Common myeloid progenitor, CD34-positive (primary cell): ENCODE measurements at places on chromosomes 16 and 17.

DNA sequence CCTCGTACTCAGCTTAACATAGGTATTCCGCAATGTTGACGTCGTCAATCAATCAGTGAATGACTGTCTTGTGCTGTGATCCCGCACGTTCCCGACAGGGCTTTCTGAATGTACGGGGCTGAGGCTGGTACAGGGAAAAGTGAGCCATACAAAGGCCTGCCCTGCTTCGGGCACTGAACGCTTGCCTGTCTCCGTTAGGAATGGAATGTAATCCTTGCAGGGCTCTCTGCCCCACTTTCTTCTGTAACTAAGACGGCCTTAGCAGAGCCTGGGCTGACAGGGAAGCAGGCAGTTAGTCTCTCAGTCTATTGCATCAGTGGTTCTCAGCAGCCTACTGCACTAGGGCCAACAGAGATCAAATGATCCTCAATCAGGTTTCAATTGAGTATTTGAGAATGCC, 16.2 kb upstream of the MYH3 start:
- H3K4me1 ChIP-seq: no peaks in the 10 kb centered on the region
- DNase-seq: no peak
- H3K27ac ChIP-seq: no peak overlapping the region

- no peaks in the 10 kb centered on the region for H3K27me3 ChIP-seq
- H3K4me1 ChIP-seq: no peaks in the 10 kb centered on the region
- no peak overlapping the region for H3K4me3 ChIP-seq
- DNase-seq: no peak
- H3K36me3 ChIP-seq: no peaks in the 10 kb centered on the region
Measured at GRCh38 chr17:72299592-72299991, 178.8 kb downstream of the SOX9 start.

DNA sequence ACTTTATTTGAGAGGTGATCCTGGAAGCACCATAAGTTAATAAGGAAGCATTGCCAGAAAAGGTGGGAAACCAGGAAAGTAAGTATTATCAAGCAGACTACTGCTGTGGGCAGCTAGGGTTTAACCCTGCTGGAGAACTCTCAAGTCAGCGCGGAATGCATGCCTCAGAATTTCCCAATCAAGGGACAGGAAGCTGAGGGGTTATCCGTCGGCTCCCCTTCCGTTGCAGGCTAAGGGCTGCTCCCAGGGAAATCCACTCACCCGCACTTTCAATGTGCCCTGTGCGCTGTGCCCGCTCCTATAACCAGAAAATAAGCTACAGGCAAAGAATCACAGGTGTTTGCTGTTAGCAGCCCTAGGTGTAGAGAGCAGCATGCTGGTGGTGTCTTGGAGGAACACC, 138.5 kb upstream of the CACNG3 start:
- no peak overlapping the region for H3K27ac ChIP-seq
- no peak for DNase-seq
- peaks cover 11% of the 10 kb centered on the region for H3K36me3 ChIP-seq
- H3K4me3 ChIP-seq: no peak overlapping the region
- H3K4me1 ChIP-seq: no peaks in the 10 kb centered on the region
- H3K27me3 ChIP-seq: no peaks in the 10 kb centered on the region

DNA sequence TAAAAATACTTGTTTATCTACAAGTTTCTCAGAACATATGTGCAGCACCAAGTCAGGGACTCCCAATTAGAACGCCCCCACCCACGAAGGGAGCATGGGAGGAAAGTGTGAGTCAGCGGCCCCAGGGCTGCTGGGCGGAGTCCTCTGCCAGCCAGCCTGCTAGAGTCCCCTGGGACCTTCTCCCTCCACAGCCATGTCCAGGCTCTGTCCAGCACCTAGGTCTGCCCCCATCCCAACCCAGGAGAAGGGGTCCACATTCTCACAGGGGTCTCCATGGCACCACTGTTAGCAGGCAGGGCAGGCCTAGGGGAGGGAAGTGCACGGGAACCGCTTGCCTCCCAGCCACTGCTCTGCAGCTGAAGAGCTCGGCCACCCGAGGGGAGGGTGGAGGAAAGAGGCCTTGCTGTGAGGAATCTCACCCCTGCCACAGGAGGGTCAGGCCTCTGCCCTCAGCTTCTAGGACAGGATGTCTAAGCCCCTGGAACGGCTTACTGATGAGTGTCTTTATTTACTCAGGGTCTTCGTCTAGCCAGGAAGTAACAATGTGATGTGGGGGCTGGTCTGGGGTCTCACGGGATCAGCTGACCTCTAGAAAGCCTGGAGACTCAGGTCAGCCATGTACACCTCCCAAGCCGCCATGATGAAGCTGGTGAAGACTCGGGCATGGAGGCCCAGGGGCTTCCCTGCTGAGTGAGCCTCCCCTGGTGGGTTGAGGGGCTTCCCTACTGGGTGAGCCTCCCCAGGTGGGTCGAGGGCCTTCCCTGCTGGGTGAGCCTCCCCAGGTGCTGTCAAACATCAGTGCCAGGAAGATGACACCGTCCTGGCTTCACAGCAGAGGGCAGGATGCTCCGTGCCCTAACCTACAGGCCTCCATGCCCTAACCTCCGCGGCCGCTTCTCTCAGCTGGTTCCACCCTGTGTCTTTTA, 190.3 kb downstream of the RBFOX3 start:
- H3K27ac ChIP-seq: no peak overlapping the region
- peaks cover 5% of the 10 kb centered on the region for H3K4me1 ChIP-seq
- H3K4me3 ChIP-seq: no peak overlapping the region
- no peak for DNase-seq
- no peaks in the 10 kb centered on the region for H3K36me3 ChIP-seq
- no peaks in the 10 kb centered on the region for H3K27me3 ChIP-seq

DNA sequence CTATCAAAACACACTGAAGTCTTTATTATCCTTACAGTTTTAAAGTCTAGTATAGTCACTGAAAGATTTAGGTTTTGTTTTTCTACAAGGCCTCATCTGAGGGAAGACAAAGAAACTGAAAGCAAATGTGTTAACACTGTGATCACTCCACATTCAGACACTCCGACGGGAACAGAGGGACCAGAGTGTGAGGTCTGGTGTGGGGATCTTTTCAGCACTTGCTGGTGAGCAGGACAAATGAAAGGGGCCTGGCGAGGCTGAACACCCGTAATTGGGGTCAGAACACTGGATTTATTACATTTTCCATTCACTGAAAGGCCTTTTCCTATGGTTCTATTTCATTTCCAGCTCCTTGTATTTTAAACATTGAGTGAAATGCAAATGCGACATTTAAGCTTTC, 910.5 kb downstream of the CDH11 start:
- H3K4me1 ChIP-seq: no peaks in the 10 kb centered on the region
- no peaks in the 10 kb centered on the region for H3K27me3 ChIP-seq
- no peak for DNase-seq
- H3K36me3 ChIP-seq: no peaks in the 10 kb centered on the region

GRCh38 chr17:32936894-32937500, 9.0 kb downstream of the TMEM98 start:
- DNase-seq: peak; percentile 74
- H3K4me3 ChIP-seq: no peak overlapping the region
- no peak overlapping the region for H3K27ac ChIP-seq

DNA sequence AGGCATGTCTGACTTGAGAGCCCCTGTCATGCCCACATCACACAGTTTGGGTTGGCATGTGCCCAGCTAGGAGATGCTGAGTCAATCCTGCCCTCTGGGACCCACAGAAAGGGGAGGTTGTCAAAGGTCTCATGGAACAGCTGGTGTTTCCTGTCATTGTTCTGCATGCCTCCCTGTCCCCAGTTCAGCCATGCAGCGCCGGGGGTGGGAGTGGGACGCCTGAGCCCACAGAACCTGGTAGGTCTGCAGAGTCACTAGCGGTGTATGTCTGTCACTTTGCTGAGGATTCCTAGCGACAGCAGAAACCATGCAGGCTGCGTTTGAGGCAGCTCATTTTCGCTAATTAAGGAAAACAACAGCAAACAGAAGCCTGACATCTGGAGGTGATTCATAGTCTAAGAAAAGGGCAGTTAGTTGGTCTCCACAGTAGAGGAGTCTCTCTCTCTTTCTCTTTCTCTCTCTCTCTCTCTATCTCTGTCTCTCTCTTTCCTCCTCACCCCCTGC, 19.6 kb upstream of the CCL1 start:
- peaks cover 66% of the 10 kb centered on the region for H3K4me1 ChIP-seq
- DNase-seq: peak; percentile 93
- no peak overlapping the region for H3K4me3 ChIP-seq
- H3K27ac ChIP-seq: no peak overlapping the region
- no peaks in the 10 kb centered on the region for H3K36me3 ChIP-seq

DNA sequence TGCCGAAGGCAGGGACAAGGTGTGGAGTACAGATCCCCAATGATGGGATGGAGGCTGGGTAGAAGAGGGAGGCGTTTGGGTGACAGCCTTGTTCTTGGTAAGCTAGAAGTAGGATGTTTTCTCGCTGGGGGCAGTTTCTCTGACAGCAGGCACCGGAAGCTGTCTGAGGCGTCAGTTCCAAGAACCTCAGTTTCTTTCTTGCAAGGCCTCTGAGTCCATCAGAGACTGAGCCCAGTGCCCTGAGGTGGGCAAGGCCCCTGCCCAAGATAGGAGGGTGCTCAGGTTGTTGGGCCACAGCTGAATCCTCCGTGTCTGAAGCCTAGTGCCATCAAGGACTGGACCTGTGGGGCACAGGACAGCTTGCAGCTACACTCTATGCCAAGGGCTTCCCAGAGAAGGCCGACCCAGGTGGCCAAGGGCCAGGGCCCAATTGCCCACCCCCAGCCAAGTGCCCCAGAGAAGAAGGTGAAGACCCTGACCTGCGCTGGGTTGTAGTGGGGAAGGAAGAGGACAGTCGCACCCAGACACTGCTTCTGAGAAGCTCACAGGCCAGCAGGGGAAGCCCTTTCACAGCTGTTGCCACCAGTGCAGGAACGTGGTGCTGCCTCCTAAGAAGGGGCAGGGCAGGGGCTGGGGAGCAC, 13.1 kb downstream of the CYB5D2 start:
- no peaks in the 10 kb centered on the region for H3K4me1 ChIP-seq
- H3K27me3 ChIP-seq: no peaks in the 10 kb centered on the region
- no peak for DNase-seq
- H3K36me3 ChIP-seq: peaks cover 22% of the 10 kb centered on the region

DNA sequence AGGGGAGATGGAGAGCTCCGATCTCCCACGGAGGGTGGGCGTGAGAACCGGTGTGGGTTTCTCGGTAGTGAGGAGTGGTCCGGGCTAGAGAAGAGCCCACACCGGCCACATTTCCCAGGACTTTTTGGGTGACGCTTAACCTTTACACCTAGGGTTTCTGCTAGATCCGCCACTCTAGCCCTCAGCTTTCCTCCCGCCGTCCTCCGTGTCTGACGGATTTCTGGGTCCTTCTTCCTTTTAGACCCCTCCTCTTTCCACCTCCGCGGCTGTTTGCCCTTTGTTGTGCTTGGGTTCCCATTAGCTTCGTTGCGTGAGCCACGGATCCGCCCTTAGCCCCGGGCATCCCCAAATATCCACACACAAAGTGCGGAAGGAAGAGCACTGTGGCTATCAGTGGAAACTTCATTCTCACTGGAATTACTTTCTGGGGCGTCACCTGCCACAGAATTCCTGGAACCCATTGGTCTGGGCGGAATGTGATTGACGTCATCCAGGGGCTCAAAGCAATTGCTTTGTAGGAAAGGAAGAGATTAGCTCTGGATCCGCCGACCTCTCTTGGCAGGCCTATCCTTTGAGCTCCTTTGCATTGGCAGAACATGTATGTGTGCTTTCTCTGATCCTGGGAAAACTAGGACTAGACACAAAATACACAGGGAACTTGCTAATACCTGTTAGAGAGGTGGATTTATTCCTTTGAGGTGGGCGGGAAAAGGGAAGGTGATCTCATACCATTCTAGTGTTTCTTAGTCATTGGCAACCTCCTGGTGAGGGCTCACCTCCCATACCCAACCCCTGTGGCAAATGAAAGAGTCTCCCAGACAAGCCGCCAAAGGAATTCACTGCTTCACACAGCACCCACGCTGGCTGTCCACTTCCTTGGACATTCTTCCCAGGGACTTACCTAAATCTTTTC, 654 bp downstream of the TNFAIP1 start:
- peaks cover 26% of the 10 kb centered on the region for H3K4me1 ChIP-seq
- peak overlapping the region; percentile 81 for H3K4me3 ChIP-seq
- H3K27ac ChIP-seq: peak overlapping the region; percentile 35

GRCh38 chr17:19753051-19753509, 5.0 kb upstream of the ALDH3A1 start:
- peaks cover under 1% of the 10 kb centered on the region for H3K27me3 ChIP-seq
- peak; percentile 92 for DNase-seq
- H3K27ac ChIP-seq: no peak overlapping the region
- no peaks in the 10 kb centered on the region for H3K36me3 ChIP-seq
- peaks cover 11% of the 10 kb centered on the region for H3K4me1 ChIP-seq

DNA sequence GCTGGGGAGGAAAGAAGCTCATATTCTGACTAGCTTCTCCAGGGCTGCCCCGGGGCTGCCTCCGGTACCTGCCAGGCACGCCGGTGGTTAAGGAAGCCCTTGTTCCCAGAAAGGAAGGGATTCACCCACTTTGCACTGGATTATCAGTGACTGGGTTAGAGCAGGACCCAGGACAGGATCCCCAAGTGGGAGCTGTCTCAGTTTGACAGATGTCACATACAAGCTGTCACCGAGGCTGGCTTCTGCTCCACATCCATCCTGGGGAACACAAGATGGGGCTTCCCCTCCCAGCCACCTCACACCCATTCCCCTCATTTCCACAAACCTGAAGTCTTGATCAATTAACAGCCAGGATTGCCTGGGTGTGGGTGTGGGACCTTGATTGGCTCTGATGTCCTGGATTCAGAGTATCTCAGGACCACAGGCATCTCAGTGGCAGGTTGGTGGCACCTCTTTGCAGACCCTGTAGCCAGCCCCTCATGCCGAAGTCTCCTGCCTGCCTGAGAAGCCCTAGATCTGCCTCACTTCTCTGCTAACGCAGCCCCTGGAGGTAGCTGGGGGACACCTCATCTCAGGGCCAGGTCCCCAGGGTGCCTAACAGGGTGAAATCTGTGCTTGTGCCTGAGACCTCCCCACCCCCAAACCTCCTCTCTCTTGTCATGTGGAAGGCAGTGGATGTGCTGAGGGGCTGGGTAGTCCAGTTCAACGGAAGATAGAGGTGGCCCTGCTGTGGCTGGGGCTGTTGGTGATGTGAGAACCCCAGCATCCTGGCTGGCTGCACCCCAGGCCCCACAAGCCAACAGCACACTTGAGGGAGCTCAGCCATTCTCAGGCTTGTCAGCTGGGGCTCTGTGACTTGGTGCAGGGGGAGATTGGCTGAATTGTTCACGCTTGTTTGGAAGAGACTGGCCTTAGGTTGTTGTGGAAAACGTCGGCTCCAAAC, 1.4 kb downstream of the CACNG5 start:
- H3K27ac ChIP-seq: no peak overlapping the region
- no peak for DNase-seq
- H3K4me1 ChIP-seq: no peaks in the 10 kb centered on the region
- H3K27me3 ChIP-seq: peaks cover 90% of the 10 kb centered on the region

DNA sequence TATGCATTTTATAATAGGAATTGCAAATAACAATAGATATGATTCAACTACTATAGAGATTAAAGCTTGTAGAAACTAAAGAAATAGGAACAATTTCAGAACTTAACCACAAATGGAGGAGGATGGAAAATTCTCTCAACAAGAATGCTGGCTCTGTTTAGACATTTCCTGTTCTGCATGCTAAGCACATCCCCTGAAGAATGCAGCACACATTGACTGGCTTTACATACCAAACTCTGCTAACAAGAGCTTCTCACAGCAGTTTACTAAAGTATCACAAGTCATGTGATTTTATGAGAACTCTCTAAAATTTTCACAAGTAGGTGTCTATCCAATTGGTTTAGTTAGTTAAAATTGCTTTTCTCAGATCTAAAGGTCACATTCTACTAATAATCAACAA, 85.2 kb downstream of the SPAG9 start:
- DNase-seq: peak; percentile 52
- peaks cover 6% of the 10 kb centered on the region for H3K36me3 ChIP-seq
- H3K27ac ChIP-seq: no peak overlapping the region
- peaks cover 20% of the 10 kb centered on the region for H3K4me1 ChIP-seq
- no peak overlapping the region for H3K4me3 ChIP-seq

- H3K27ac ChIP-seq: no peak overlapping the region
- H3K36me3 ChIP-seq: no peaks in the 10 kb centered on the region
Measured at GRCh38 chr16:77569406-77569805, 134.6 kb upstream of the ADAMTS18 start.
